ENCODE measurements at places on chromosomes 2 and 18. TPM values are rescaled to one million over a fixed set of nuclear protein-coding genes. Genes with fewer than 3 reads are reported as not detected.

The SIGLEC15 gene
- total RNA-seq, result not detected

The AQP12A gene
- total RNA-seq, result not detected

The SANBR gene
- 12.0 TPM for total RNA-seq

The PLB1 gene
- total RNA-seq, result 3.6 TPM

The RFTN2 gene
- 2.3 TPM for total RNA-seq

The KCNG2 gene
- total RNA-seq, result 1.1 TPM

The COL4A4 gene
- total RNA-seq, result 30.8 TPM

The CRACDL gene
- total RNA-seq, result 23.4 TPM

- H3K4me1 ChIP-seq, result no peaks in the 10 kb centered on the region
- H3K36me3 ChIP-seq, result no peaks in the 10 kb centered on the region
- peak overlapping the region; percentile 60 for H3K27ac ChIP-seq
- no peaks in the 10 kb centered on the region for H3K27me3 ChIP-seq
- no peak for DNase-seq
Observed at GRCh38 chr18:45566025-45566740, 49.1 kb upstream of the SLC14A2 start.

DNA sequence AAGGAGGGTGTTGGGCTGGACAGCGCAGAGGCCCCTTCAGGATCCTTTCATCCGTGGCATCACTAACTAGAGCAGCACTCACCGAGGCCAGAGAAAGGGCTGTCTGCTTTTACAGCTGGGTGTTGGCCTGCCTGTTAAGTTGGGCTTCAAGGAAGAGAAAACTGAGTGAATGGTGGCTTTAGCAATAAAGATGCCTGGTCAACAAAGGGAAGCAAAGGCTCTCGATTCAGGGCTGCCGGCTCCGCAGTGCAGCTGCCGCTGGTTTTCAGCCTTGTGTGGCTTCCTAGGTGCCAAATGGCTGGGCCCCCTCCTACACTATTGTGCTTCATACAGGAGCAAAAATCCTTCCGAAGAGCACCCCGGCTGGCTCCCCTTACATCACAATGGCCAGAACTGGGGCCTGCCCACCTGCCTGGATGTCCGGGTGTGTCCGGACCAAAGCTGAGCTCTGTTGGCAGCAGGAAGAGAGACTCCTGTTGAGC is 61.0 kb upstream of the GPR45 start:
- H3K4me1 ChIP-seq, result no peaks in the 10 kb centered on the region
- no peaks in the 10 kb centered on the region for H3K36me3 ChIP-seq
- no peak overlapping the region for H3K27ac ChIP-seq
- H3K4me3 ChIP-seq, result no peak overlapping the region
- DNase-seq, result no peak

GRCh38 chr2:164816046-164816445 is 25.6 kb downstream of the COBLL1 start:
- no peak overlapping the region for H3K4me3 ChIP-seq
- H3K4me1 ChIP-seq, result peaks cover 6% of the 10 kb centered on the region
- H3K27me3 ChIP-seq, result no peaks in the 10 kb centered on the region
- no peak for DNase-seq
- H3K27ac ChIP-seq, result no peak overlapping the region

- peak overlapping the region; percentile 21 for H3K27ac ChIP-seq
- H3K4me3 ChIP-seq, result no peak overlapping the region
- H3K36me3 ChIP-seq, result no peaks in the 10 kb centered on the region
- H3K27me3 ChIP-seq, result no peaks in the 10 kb centered on the region
- no peaks in the 10 kb centered on the region for H3K4me1 ChIP-seq
- DNase-seq, result no peak
Observed at GRCh38 chr2:43255296-43255910, 29.0 kb upstream of the ZFP36L2 start.

GRCh38 chr2:145744541-145745386 is 1224.8 kb upstream of the ZEB2 start:
- H3K36me3 ChIP-seq, result no peaks in the 10 kb centered on the region
- H3K4me1 ChIP-seq, result no peaks in the 10 kb centered on the region
- H3K4me3 ChIP-seq, result no peak overlapping the region
- no peak overlapping the region for H3K27ac ChIP-seq

DNA sequence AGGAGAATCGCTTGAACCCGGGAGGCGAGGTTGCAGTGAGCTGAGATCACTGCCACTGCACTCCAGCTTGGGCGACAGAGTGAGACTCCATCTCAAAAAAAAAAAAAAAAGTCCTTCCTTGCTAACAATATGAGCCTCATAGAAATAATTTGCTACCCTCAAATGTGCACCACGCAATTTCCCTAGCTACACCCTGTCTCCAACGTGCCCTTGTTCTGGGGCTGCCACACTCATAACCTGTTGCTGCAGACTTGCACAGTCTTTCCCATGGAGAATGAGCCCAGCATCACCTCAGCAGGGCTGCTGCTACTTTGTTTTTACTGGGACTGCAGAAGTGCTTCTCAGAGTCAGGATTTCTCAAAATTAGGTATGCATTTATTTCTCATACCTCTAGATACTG is 46.4 kb upstream of the ZNG1B start:
- H3K27me3 ChIP-seq, result no peaks in the 10 kb centered on the region
- H3K27ac ChIP-seq, result no peak overlapping the region
- no peak overlapping the region for H3K4me3 ChIP-seq
- no peak for DNase-seq

- H3K27ac ChIP-seq, result no peak overlapping the region
- H3K4me1 ChIP-seq, result no peaks in the 10 kb centered on the region
- DNase-seq, result no peak
- no peaks in the 10 kb centered on the region for H3K27me3 ChIP-seq
- H3K4me3 ChIP-seq, result no peak overlapping the region
Observed at GRCh38 chr2:152120430-152120829, 21.6 kb upstream of the CACNB4 start.

GRCh38 chr18:58813105-58813504 is 51.6 kb upstream of the ZNF532 start:
- H3K4me3 ChIP-seq, result no peak overlapping the region
- H3K36me3 ChIP-seq, result no peaks in the 10 kb centered on the region
- H3K27me3 ChIP-seq, result no peaks in the 10 kb centered on the region

DNA sequence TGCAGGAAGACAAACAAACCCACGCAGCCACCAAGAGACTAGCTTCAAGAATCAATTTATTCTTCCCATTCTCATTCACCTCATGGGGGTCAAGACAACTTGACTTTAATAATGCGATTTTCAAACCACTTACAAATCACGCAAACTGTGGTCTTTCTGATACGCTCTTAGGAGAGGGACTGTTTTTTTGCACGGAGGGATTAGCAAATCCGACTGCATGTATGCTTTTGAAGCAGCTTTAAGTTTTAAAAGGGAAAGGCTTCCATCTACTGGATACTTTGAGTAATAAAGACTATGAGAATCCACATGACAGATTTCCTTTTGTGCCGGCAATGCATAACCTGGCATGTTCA is 322.9 kb upstream of the KCNJ3 start:
- no peaks in the 10 kb centered on the region for H3K27me3 ChIP-seq
- DNase-seq, result no peak
- H3K36me3 ChIP-seq, result no peaks in the 10 kb centered on the region

GRCh38 chr2:8627019-8627691 is 54.7 kb upstream of the ID2 start:
- no peaks in the 10 kb centered on the region for H3K36me3 ChIP-seq
- H3K27me3 ChIP-seq, result no peaks in the 10 kb centered on the region
- H3K27ac ChIP-seq, result no peak overlapping the region
- no peaks in the 10 kb centered on the region for H3K4me1 ChIP-seq
- no peak for DNase-seq
- no peak overlapping the region for H3K4me3 ChIP-seq

DNA sequence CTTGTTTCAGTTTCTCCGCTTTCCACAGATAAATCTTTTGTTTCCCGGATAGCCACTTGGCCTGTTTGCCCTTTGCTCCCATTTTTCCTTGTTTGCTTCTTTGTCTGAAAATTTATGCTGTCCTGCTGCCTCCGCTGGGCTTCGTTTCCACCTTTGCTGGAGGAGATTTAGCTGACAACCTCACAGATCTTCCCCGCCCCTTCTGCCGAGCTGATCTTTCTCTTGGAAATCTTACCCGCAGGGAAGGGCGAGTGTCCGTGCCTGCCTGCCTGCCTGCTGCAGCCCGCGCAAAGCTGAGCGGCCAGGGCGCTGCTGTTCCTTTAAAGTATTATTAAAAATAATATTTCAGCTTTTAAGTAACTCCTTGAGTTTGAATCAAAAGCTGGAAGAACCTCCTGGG is 1.4 kb upstream of the XRCC5 start:
- H3K36me3 ChIP-seq, result no peaks in the 10 kb centered on the region
- no peak overlapping the region for H3K4me3 ChIP-seq
- H3K4me1 ChIP-seq, result peaks cover 13% of the 10 kb centered on the region
- H3K27me3 ChIP-seq, result no peaks in the 10 kb centered on the region

DNA sequence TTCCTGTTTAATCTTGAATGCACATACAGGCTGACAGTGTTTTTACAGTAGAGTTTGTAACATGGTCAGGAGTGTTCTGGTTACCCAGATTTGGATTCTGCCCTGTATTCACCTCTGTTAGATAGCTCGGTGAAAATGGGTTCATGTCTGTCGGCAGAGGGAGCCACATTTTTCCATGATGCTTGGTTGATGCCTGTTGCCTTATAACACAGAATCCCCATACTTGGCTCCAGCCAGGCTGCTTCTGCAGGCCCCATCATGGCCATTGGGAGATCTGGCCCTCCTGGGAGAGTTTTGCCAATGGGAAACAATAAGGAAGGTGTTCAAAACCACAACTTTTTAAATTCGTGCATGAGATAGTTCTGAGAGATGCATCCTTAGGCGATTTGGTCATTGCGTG is 78.1 kb downstream of the WDSUB1 start:
- H3K4me1 ChIP-seq, result no peaks in the 10 kb centered on the region
- no peak overlapping the region for H3K4me3 ChIP-seq
- no peaks in the 10 kb centered on the region for H3K27me3 ChIP-seq
- DNase-seq, result no peak
- no peaks in the 10 kb centered on the region for H3K36me3 ChIP-seq
